ENCODE measurements at places on chromosomes 12 and 14.

DNA sequence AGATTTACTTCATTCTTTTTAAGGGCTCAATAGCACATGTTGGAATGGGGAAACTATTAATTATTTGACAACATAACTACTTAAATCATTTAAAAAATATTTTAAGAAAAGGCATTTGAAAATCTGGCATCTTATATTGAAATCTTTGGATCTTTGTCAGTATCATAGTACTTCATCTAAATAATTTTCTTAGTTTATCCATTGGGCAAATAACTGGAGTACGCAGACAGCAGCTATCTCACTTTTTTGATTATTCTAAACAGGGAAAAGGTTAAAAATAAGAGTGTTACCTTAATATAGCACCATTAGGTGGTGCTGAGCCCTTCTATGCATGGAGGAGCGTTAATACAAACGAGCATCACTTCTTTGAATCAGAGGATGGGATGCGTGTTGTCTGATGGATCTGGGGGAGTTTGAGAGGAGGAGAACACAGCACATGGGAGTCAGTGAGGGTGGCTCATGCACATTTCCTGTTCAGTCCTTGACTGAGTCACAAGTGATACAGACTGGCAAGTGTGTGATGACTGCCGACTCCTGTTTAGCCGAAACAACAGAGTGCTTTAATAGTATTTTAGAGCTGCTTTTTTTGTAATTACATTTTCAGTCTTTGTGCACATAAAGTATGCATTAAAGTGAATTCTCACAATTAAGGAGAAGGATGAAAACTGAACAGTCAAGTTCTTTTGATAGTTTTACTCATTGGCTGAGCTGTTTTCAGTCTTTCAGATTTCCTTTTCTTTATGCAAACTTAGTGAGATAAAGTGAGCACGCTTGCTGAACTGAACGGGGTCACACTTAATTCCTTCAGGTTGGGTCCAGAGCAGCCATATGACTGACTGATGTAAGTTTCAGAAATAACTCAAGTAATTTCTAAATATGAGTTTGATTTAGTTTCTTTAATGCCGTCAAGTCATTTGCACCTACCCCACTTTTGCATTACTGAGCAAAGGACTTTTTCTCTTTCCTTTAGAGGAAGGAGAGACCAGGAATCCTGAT is 92.7 kb downstream of the DIP2B start:
- peak; percentile 69 for DNase-seq

DNA sequence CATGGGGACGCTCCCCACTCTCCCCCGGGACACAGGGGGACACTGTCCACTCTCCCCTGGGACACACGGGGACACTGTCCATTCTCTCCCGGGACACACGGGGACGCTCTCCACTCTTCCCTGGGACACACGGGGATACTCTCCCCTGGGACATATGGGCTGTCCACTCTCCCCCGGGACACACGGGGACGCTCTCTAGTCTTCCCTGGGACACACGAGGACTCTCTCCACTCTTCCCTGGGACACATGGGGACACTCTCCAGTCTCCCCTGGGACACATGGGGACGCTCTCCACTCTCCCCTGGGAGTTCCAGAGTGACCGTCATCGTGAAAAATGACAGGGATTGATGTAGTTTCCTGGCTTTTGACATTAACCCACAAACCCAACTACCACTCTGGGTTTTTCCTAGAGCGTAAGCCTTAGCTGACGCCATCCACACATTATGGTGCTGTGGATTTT is 3.0 kb upstream of the P2RX2 start:
- no peak for DNase-seq

DNA sequence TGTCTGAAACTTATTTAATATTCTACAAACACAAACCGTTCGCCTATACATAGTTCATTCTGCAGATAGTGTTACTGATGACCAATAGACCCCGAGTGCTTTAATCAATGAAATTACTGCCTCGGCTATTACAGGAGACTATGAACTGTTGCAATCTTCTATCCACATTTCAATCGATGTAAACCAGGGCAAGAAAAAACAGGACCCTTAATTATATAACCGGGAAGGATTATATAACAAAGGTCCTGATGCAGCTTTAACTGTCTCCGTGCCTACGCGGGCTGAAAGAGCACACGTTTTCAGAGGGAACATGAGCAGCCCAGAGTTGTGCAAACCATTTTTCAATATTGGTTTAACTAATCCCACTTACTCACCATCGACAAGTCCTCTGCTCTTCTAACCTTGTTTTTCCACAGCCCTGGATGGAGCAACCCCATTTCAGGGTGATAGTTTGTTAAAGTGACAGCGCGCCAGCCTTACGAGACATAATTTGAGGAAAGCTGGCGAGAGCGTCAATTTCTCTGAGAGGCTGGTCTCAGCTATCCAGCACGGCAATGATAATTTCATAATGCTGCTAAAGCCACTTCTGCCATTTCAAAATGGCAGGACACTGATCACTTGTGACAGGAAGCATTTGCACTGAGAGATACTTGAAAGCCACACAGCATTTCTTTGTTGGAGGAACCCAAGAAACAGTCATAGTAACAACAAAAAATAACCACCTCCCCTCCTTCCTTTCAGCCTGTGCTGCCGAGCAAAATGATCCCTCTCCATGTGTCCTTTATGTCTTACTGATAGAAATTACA is 184.6 kb downstream of the FOXN3 start:
- no peak for DNase-seq

DNA sequence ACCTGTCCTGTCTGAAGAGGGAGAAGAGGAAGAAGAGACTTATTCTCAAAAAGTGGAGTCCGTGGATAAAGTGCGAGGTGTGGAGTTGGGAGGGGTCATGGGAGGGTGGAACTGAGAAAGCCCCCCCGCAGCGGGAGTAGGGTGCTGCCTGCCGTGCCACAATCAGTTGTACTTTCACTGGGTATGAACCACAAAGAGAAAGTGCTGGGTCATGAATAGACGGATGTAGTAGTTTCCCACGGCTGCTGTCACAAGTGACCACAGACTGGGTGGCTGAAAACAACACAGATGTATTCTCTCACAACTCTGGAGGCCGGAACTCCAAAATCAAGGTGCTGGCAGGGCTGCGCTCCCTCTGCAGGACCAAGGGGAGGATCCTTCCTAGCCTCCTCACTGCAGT is 5.5 kb downstream of the DNAH10 start:
- DNase-seq: peak; percentile 56

DNA sequence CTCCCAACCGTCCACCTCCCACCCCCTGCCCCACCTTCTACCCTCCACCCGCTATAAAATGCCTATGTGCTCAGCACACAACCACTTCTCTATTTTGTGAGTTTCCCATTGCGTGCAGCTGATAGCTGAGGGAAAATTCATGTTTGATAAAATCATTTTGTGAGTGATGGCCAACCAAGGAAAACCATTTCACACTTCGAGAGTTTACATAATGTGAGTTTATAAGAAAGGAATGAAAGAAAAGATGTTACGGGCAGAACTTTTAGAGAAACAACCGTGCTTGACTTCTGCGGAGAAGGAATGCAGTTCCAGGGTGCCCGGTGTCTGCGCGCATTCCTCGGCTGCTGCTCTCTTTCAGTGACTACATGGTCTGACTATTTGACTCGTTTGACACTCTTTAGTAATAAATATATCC is 140.9 kb downstream of the EFCAB11 start:
- no peak for DNase-seq

GRCh38 chr14:99755629-99756603 is 37.3 kb upstream of the EML1 start:
- no peak for DNase-seq

- peak; percentile 35 for DNase-seq
Observed at GRCh38 chr12:44774815-44775411, 101.2 kb downstream of the NELL2 start.

GRCh38 chr14:30779210-30779609 is 95.1 kb upstream of the COCH start:
- DNase-seq: no peak

- no peak for DNase-seq
Observed at GRCh38 chr14:83814896-83815295, 1715.0 kb upstream of the FLRT2 start.

DNA sequence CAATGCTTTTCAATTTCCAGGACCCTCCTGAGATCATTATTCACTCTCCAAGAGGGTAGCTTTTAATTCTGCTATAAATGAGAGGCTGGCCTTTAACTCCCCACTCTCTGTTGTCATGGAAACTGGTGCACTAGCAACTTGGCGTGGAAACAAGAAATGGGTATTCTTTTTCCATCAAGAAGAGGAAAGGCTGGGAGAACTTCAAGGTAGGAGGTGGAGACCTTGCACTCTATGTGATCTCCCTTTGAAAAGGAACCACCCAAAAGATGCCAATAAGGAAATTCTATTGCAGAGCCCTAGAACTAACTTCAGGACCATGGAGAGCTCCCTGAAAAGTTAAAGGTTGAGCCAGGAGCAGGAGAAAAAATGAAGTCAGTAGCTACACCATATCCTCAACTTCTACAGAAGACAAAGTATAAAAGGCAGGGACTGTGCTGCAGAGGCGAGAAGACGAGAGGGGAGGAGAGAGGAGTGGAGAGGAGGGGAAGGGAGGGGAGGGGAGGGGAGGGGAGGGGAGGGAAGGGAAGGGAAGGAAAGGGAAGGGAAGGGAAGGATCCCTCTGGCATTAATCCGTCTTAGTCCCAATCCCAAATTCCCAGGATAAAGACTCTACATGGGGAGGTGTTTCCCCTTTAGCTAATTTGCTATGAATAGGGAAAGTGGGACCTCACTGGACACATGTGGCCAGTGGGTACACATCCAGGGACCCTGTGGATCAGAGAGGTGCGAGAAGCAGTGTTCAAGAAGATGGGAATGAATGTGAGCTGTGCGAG is 46.7 kb upstream of the FICD start:
- peak; percentile 67 for DNase-seq

- DNase-seq: no peak
Observed at GRCh38 chr12:31231611-31232360, 94.2 kb downstream of the SINHCAF start.

GRCh38 chr14:79781882-79782281 is 429.4 kb downstream of the DIO2 start:
- DNase-seq: no peak

DNA sequence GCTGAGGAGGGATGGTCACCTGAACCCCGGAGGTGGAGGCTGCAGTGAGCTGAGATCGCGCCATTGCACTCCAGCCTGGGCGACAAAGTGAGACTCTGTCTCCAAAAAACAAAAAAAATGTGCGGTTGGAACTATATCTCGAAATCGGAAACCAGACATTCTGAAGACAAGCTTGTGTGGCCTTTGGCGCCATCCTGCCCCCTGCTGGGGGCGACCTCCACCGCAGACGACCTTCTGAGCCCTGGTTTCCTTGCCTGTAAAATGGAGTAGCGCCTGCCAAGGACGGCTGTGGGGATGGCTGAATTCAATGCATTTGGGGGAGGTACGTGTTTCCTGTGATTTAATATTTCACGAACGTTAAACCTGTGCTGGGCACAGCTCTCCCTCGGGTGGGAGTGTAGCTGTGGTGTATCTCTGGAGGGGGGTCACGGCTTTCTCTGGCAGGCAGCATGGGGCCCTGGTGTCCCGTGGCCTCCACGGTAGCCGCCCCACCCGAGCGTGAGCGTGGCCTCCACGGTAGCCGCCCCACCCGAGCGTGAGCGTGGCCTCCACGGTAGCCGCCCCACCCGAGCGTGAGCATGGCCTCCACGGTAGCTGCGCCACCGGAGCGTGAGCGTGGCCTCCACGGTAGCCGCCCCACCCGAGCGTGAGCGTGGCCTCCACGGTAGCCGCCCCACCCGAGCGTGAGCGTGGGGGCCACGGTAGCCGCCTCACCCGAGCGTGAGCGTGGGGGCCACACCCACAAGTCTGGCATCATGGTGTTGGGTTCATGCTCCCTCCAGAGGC is 55.3 kb downstream of the LRCOL1 start:
- no peak for DNase-seq

- no peak for DNase-seq
Observed at GRCh38 chr12:95277139-95277538, 59.5 kb downstream of the VEZT start.

DNA sequence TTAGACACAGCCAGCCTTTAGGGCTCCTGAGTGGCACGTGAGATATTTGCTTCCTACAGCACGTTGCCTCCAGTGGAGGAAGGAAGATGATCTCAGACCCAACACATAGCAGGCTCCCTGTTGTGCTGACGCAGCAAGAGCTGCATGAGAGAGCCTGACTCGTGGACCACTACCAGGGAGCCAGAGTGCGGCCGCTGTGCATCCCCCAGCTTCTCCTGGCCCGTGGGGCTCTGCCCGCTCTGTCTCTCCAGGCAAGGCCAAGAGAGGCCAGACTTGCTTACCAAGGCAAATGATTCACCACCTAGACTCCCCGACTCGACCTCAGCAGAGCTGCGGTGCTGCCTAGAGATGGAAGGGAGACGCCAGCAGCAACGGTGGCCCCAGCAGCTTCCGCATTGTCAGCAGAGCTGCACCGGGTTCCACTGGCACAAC is 37.5 kb downstream of the MAP3K9 start:
- no peak for DNase-seq

- DNase-seq: peak; percentile 66
Observed at GRCh38 chr12:53219292-53219955, 12.4 kb upstream of the ITGB7 start.
